ENCODE measurements at places on chromosomes 3 and 15. TPM values are rescaled to one million over a fixed set of nuclear protein-coding genes. Genes with fewer than 3 reads are reported as not detected.

DNA sequence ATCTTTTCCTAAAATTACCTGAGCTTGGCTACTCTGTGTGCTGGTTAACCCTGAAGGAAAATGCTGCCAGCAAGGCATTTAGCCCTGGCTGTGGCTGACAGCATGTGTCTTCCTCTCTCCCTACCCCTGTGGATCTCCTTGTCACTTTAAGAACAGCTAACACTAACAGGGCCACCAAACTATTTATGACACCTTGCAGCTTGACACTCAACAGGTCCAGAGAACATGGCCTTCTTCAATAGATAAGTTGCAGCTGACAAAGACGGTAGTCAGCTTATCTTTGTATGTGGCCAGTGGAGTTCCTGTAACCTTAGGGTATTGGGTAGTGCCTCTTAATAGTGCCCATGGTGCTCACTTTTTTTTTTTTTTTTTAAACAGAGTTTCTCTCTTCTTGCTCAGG is 32.0 kb upstream of the COPB2 start:
- DNase-seq = no peak

DNA sequence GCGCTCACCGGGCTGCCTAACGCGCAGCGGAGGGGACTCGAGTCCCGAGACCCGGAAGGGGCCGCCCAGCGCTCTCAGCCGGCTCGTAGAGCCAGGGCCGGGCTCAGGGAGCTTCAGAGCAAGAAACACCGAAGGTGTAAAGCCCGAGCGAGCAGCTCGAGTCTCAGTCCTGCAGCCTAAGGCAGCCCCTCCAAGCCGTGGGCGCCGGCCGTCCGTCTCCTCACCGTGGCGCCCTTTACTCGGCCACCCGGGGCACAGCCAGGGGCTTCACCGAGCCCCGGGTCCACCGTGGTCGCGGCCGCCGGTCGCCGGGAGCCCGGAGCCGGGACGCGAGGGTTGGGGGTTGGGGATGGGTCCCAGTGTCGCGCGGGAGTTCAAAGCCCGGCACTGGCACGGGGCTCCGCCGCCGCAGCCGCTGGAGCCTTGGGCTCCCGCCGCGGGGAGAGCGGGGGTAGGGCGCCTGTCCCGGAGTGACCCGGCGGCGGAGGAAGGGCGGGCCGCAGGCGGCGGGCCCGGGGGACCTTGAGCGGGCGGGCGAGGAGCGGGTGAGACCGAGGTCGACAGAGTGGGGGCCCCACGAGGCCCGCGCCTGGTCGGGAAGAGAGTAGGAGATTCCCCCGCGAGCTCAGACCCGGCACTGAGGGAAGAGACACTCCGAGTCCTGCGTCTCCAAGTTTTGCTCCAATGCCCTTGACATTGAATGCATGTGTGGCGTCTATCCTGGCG is 26.9 kb upstream of the THRB start:
- peak; percentile 55 for DNase-seq

DNA sequence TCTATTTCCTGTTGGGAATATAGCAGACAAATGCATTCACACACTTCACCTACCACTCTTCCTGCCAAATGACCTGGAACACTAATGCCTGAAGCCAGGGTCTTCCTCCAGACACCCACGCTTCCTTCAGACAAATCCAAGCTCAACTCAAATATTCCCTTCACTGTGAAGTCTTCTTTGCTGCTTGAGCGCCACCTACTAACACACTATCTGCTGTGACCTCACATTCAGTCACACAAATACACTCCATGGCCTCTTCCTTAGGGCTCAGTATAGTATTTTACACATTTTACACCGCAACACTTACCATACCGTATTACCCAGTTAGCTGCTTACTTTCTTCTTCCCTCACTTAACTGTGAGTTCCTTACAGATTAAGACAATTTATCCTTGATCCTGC is 149.4 kb downstream of the SHOX2 start:
- DNase-seq = no peak

DNA sequence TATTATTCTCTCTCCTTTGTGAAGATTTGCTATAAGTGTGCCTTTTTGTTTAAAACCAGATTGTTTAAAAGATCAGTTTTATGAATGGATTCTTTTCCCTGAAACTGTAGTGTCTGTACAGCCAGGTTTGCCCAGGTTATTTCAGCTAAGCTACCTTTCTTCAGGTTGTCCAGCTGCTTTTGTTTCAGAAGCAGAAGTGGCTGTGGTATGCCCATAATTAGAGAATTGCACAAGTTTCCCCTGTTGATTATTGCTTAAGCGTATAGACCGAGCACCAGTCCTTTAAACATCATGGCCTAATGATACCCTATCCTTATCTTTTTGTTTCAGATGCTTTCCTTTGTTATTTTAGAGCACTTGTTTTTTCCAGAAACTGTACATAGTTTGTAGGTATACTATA is 10.2 kb downstream of the ASB7 start:
- DNase-seq = no peak

Gene CPB1
- total RNA-seq = not detected

GRCh38 chr3:183833516-183833915 is 8.1 kb upstream of the MAP6D1 start:
- no peak for DNase-seq

- DNase-seq = no peak
Measured at GRCh38 chr15:85550283-85550682, 169.9 kb downstream of the AKAP13 start.

Gene TATDN2
- total RNA-seq = 34.4 TPM

Gene FBXW12
- total RNA-seq = 0.59 TPM

Gene C3orf85
- total RNA-seq = not detected

GRCh38 chr3:188796122-188796631 is 375.6 kb upstream of the TPRG1 start:
- no peak for DNase-seq

Gene AMIGO3
- total RNA-seq = 3.0 TPM

Gene COL8A1
- total RNA-seq = 0.26 TPM

Gene CPNE9
- 3.8 TPM for total RNA-seq

GRCh38 chr3:156561533-156561932 is 6.6 kb upstream of the SSR3 start:
- no peak for DNase-seq

DNA sequence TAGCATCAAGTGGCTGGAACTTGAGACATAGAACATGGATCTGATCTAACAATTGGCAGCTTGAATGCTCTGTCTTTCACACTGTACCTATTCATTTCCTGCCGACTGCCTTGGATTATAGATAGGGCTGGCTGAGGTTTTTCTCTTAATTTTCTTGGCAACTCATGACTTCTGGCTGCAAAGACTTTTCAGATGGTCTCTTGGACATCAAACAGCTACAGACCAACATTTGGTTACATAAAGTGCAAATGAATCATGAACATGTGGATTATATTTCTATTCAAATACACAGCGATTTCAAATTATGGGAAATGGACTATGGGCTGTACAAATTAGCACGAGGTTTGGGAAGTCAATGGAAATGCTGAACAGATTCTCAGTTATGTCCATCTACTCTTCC is 26.2 kb upstream of the IL16 start:
- DNase-seq = no peak

DNA sequence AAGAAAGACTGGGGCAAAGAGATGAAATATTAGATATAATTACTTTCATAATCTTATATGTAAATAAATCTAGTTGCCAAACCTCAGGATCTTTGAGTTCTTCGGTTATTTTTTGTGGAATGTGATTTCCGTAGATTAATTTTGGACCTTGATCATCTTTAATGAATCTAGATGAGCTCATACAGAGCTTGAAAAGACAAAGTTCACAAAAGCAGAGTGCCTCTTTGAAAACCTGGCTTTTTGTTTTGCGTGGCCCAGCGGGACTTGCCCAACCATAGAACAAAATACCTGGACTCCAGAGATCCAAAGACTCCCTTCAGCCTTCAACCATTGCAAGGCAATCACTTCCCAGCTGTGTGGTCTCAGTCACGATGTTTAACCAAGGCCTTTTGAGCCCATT is 54.8 kb upstream of the CHST2 start:
- no peak for DNase-seq

DNA sequence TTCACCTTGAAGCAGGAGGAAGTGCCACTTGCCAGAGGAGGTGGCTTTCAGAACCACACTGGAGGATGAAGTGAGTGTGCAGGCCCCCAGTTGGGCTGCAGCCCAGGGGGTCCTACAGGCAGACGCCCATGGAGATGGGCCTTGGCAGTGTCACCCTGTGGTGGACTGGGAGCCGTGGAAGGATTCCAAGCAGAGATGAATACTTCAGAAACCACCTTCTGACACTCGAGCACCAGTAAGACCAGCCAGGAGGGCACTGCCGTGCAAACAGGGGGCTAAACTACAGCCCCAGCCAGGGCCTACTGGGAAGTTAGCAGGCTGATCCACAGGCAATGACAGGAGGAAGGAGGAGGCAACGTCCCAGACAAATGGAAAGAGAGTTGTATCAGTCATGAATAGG is 55.4 kb downstream of the VGLL4 start:
- no peak for DNase-seq

DNA sequence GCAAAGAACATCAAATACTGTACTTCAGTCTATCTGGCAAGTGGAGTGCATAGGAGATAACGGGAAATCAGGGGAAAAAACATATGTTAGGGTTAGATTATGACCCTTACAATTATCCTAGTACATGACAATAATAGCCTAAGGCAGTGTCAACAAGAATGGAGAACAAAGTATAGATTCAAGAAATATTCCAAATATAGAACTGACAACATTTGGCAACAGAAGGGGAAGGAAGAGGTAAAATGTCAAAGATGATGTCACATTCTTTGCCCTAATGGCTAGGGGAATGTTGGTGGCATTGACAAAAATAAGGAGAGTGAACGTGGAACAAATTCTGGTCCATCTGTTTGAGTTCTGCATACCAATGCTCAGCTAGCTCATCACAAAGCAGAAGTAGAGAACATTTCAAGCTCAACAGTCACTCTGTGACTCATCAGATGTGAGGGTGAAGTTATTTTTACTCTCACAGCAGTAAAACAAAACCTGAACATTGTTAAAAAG is 15.5 kb upstream of the ATP8B4 start:
- no peak for DNase-seq
